NCI-H446 treated with DMSO at 0.1 percent for 48 hours (cell line): ENCODE measurements at places on chromosomes 2 and 18.
A peak's percentile ranks its signal among the peaks of the same experiment; 100 is the strongest.

GRCh38 chr2:138306626-138307025, 194.9 kb upstream of the SPOPL start:
- DNase-seq = no peak

- DNase-seq = peak; percentile 9
Measured at GRCh38 chr2:12456293-12457106, 260.2 kb upstream of the TRIB2 start.

- DNase-seq = no peak
Measured at GRCh38 chr2:215861607-215862350, 151.6 kb downstream of the MREG start.

DNA sequence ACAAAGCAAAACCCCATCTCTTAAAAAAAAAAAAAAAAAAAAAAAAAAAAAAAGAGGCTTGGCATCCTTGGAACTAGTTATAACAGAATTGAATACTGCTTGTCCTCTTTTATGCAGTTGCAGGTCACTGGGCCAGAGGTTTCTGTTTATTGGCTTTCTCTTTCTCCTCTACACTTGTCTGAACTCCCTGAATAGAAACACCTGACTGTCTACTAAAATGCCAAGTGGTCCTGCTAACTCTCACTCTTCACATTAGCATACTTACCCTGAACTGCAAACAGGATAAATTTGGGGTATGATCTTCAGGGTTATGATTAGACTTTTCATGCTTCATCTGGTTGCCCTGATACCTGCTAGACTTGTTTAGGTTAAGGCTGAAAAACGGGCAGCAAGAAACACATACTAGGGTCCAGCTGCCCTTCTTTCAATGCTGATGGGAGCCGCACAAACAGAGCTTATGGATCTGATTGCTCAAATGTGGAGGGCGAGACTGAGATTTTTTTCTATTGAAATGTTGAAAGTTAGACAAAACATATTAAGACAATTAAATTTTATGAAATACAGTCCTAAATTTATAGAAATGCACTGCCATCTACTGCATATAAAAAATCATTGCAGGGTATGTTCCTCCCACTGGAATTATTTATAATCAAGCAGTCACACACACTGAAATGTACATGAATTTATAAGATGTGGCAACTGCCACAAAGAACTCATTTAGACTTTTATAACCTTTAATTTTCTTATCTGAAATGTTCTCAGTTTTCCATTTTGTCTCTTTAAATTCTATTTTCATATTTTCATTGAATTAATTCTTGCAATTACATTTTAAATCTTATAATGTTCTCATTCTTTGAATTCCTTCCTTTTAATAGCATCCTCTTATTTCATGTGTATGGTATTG, 40.8 kb downstream of the GTF3C3 start:
- DNase-seq = no peak

GRCh38 chr2:104312684-104313083, 541.2 kb upstream of the POU3F3 start:
- no peak for DNase-seq

- DNase-seq = no peak
Measured at GRCh38 chr2:102891296-102891695, 129.5 kb downstream of the TMEM182 start.
